ENCODE measurements at places on chromosomes 7 and 10.

GRCh38 chr7:83130623-83131545, 31.8 kb downstream of the PCLO start:
- DNase-seq: no peak

GRCh38 chr10:45555795-45556194, 116.8 kb downstream of the ZFAND4 start:
- DNase-seq: no peak

DNA sequence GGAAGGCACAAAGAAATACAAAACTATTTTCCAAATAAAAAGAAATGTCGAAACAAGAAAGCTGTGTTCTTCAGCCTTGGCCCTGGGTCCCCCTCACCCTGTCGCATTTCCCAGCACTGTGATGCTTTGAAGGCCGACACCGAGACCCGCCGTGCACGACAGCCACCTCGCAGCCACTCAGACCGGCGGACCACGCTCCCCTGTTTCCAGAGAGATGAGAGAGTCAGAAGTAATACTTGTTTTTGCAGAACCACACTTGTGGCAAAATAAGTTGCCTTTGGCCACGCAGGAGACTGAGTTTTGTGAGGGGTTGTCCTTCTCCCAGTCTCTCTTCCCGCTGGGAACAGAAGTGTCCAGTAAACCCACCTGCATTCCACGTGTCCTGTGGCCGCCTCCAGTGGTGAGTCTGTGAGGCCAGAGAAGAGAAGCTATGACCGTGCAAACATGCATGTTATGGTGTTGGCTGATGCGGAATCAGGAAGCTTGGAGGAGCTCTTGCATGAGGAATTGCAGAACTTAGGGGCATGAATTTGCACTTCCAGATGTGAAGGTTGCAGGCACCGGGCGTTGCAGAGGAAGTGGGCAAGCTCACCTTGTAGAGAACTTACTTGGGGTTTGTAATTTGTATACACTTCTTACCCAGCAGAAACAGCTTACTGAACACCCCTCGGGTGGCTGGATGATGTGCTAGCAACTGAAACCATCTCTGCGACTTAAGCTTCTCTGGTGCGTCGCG, 194.5 kb downstream of the EBF3 start:
- peak; percentile 16 for DNase-seq

GRCh38 chr10:125820701-125821100, 2.4 kb downstream of the UROS start:
- no peak for DNase-seq

- peak; percentile 40 for DNase-seq
Observed at GRCh38 chr10:54800741-54801421, at the start of gene PCDH15. TSS of gene PCDH15 (minus strand) at chr10:54801231. CDS start at chr10:54664262, 136,969 bp downstream.

GRCh38 chr7:151754142-151754590, 122.7 kb downstream of the PRKAG2 start:
- DNase-seq: peak; percentile 89

DNA sequence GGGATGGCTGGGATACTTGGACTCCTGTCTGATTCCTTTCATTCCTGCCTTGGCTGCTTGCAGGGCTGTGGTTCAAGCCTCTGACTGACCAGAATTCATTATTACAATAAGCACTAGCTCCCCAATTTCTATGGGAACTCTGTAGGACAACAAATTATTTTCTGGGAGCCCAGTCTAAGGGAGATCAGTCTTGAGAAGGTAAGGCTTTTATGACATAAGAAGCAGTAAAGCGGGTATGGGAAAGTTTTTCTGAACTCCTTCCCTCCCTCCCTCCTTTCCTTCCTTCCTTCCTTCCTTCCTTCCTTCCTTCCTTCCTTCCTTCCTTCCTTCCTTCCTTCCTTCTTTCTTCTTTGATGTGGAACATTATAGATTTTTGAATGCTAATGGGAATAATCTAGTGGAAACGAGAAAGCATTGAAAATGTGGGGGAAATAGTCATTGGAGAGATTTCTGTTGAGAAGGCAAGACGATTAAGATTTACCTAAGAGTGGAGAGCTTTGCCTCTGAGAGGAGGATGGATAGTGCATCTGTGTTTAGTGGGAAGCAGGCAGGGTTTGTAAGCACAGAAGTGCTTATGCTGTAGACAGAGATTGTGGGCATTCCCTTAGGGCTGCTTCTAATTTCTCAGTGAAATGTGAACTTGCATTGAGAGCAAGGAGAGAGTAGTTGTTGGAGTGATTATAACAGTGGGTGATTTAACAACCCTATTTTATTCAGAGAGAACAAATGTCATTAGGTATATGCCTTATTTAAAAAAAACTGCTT, 201.5 kb downstream of the DNAJB9 start:
- no peak for DNase-seq

- no peak for DNase-seq
Observed at GRCh38 chr7:55509322-55509721, 63.0 kb downstream of the VOPP1 start.

GRCh38 chr10:67695555-67695954, 440 bp downstream of the CTNNA3 start:
- DNase-seq: no peak

DNA sequence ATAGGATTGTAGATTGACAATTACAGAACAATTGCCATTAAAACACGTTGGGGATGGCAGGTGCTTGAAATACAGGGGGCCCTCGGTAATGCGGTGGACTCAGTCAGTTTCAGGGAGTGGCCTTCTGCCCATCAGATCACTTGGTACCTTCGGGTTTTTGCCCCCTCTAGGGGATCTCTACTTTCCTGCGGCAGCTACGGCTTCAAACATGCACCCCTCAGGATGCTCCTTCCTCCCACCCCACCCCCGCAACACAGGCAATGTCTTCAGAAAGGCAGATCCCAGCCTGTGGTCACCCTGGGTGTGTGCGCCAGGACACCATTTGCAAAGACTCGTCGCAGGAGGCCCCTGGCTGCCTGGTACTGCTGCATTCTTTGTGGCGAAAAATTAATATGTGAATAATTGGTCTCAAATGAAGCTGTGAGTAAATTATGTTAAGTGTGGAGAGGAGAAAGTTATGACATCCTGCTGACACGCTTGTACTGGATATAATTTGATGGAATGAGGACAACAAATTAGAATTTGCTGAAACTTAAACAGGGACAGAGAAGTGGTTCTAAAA, 431.0 kb upstream of the MKI67 start:
- DNase-seq: no peak

DNA sequence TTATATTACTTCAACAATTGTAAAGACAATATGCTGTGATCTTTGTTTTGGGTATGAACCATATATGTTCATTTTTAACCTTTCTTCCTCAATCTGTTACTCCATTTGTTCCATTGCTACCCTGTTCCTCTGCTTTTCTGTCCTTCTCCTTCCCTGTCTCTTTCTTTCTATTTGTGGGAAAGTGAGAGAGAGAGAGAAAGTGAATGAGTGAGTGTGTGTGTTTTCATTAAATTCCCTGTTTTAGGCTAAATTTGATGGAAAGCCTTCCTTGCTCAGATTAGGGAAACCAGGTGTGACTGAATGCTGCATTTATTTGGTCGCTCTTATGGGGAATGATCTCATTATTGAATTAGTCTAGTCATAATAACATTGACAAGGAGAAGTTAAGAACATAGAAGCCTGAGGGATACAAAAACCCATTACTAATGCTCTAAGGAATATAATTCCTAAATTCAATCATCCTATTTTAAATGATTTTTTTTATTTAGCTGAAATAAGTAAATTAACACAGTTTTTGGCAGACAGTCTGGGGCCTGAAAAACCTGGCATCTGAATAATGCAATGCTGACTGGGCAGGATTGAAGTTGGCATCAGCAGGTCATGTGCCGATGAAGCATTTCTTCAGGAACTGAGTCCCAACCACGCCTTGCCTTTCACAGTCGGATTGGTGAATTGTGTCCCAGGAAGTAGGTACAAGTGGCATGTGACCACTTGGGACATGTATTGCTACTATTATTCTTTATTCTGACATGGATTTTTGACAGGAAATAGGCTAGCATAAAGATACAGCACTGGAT, 117.6 kb upstream of the LRGUK start:
- DNase-seq: no peak

DNA sequence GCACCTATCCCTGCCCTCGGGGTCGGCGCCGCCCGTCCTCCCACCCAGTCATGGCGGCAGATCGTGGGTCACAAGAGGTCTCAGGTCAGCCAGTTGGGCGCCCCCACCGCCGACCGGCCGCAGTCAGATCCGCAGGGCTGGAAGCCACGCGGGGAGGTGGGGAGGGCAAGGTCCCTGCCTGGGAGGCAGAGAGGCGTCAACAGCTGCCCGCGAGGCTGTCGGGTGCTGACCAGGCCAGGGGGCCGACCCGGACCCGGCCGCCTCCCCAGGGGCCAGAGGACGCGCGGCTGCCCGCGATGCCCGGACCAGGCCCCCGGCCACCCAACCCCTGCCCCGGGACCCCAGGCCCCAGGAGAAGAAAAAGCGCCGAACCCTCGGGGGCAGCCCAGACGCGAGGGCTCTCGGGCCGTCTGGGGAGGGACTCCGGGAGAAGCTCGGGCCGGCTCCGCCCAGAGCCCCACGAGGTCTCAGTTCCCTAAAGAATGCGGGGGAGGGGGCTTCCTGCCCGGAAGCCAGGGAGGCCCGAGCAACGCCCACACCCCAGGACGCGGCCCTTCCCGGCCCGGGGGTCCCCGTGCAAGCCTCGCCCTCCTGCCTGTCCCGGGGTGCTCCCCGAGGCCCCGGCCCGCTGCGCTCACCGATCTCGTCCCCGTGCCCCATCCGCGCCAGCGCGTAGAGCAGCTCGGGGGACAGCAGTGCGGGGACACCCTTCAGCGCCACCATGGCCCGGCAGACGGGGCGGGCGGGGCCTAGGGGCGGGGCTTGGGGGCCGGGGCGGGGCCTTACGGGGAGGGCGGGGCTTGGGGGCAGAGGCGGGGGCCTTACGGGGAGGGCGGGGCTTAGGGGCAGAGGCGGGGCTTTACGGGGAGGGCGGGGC, at the start of gene FUOM:
FUOM (minus strand) TSS at position 735 of the 877 bp plus-strand sequence; CDS start at position 723, 12 bp downstream.
- peak; percentile 65 for DNase-seq

- DNase-seq: no peak
Observed at GRCh38 chr10:13681960-13682359, 95.2 kb downstream of the PRPF18 start.

GRCh38 chr7:45182856-45183710, 25.5 kb downstream of the RAMP3 start:
- no peak for DNase-seq

DNA sequence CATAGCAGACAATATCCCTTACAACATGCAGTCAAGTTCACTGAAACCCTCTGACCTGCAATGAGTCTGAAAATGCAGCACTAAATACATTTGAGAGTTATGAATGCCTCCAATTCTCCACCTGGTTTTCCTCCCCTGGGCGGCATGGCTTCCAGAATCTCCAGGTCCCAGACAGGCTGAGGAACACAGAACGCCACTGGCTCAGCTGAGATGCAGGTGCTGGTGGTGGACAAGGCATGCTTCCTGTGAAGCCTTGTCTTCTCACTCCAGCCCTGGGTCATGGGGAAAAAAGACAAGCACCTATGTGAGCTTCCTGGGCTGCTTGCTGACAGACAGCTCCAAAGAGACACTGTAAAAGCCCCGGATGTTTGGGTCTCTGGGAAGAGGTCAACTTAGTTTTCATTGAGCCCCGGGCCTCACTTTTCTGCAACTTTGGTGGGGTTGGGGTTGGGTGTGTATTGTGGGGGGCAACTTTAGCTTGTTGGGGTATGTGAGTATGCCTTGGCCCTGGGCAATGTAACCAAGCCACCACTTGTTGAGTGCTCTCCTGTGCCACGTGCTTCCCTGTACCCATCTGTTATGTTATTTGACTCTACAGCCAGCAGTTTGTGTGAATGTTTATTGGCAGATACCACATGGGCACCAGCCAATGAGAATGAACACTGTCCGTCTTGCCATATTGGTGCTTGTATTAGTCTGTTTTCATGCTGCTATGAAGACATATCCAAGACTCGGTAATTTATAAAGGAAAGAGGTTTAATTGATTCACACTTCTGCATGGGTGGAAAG, 127.8 kb downstream of the EMX2 start:
- no peak for DNase-seq

DNA sequence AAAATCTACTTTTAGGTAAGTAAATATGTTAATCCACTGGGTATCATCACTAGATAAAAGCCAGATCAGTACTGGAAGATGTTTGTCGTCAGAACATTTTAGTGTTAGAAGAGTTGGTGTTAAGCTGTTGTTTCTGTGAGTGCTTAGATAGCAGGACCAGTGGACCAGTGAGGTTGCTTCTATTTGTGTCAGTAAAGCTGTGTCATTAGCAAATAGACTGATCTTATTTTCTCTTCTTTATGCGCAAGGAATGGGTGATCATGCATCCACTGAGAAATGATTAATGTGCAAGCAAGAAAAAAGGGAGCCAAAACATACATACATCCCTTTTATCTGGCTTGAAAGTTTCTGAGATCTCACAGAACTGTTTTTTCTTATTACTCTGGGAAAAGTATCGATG, 42.6 kb downstream of the EXOC4 start:
- DNase-seq: no peak

DNA sequence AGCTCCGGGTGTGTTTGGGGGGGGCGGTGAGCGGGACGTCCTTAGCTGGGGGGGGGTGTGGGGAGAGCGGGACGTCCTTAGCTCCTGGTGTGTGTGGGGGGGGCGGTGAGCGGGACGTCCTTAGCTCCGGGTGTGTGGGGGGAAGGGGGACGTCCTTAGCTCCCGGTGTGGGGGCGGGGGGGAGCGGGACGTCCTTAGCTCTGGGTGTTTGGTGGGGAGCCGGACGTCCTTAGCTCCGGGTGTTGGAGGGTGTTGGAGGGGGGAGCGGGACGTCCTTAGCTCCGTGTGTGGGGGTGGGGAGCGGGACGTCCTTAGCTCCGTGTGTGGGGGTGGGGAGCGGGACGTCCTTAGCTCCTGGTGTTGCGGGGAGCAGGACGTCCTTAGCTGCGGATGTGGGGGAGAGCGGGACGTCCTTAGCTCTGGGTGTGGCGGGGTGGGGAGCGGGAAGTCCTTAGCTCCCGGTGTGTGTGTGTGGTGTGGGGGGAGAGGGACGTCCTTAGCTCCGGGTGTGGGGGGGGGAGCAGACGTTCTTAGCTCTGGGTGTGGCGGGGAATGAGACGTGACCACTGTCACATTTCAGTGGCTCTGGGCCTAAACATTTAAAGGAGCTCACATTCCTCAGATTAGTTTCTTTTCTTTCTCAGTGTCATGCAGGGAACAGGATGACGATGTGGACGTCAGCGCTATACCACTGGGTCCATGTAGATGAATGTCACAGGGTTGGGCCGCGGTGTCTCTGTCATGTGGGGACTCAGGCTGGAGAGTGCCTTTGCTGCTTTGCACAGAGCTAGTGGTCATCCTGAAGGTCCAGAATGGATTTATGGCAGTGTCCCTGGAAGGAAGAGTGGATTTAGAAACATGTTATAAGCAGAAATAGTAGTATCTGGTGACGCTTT, 7.5 kb downstream of the DYNC2I1 start:
- DNase-seq: peak; percentile 78

DNA sequence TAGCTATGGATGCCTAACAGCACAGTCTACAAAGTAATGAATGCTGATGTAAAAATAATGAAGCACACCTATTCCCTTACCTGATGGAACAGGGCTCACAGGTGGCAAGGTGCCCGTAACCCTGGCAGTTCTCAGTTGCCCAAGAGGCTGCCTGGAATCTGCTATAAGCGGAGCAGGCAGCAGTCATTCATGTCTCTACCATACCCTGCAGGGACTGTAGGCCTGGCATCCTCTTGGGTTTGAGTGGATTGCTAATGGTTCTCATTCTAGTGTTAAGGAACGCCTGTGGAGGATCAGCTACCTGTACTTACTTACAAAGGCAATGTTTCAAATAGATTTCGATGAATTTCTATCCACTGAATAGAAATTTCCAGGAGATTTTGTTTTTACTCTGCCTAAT, 38.4 kb downstream of the BAIAP2L1 start:
- DNase-seq: no peak

Measured in femur (tissue), 1 donor.